MCF 10A (cell line): ENCODE measurements at places on chromosomes 13 and 19. TPM values are rescaled to one million over a fixed set of nuclear protein-coding genes. Genes with fewer than 3 reads are reported as not detected.

DNA sequence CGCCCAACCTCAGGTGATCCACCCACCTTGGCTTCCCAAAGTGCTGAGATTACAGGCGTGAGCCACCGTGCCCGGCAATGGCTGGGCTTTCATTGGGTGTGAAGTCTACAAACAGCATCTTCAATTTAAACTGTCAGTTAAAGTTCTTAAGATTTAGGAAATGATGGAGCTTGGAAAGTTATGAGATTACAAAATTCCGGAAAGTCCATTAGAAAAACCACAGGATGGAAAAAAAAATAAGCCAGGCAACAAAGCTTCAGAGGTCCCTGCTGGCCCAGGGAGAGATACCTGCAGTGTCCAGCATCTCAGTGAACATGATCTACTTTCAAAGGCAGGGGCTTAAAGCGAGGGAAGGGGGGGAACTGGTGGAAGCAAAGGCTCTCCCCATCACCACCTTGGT is 4.6 kb upstream of the ZNF587B start:
- DNase-seq = no peak
- no peaks in the 10 kb centered on the region for H3K27me3 ChIP-seq
- H3K4me3 ChIP-seq = no peak overlapping the region
- H3K4me1 ChIP-seq = peaks cover 25% of the 10 kb centered on the region

DNA sequence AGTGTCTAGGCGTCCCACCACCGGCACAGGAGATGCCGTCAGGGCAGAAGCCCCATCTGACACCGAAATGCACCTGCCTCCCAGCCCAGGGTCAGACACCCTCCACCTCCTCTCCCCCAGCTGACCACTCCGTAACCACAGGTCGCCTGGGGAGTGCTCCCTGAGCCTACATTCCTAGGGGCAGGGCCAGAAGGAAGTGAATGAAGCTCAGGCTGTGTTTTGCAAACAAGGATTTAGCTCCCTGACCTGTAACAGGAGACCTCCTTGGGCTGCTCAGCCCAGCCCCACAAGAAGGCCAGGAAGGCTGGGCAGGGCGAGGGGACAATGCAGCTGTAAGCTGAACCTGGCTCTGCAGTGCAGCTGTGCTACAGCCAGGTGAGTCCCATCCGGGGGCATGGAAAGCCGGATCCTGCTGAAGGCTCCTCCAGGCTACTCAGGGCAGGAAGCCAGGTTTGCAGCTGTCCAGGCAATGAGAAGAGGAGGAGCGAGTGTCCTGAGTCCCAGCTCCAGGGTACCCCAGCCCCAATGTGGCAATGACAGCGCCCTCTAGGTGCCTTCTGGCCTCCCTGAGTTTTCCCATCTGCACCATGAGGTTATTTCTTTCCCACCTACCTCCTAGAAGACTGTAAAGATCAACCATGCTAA is 42.1 kb downstream of the RHPN2 start:
- H3K36me3 ChIP-seq = peaks cover 10% of the 10 kb centered on the region
- DNase-seq = no peak
- H3K4me3 ChIP-seq = no peak overlapping the region

DNA sequence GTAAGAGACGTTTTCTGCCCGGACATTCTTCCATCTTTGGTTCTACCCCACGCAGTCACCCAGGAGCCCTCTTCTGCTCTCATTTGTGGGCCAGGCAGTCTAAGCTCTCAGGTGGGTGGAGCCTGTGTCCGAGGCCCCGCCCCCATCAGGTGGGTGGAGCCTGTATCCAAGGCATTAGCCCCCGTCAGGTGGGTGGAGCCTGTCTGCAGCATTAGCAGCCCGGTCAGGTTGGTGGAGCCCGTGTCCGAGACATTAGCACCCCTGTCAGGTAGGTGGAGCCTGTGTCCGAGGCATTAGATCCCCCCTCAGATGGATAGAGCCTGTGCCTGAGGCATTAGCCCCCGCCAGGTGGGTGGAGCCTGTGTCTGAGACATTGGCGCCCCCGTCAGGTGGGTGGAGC is 45.5 kb upstream of the C13orf46 start:
- peaks cover 13% of the 10 kb centered on the region for H3K4me1 ChIP-seq
- H3K36me3 ChIP-seq = peaks cover 34% of the 10 kb centered on the region
- no peaks in the 10 kb centered on the region for H3K27me3 ChIP-seq
- no peak overlapping the region for H3K27ac ChIP-seq
- no peak overlapping the region for H3K4me3 ChIP-seq

- no peaks in the 10 kb centered on the region for H3K27me3 ChIP-seq
- no peak overlapping the region for H3K4me3 ChIP-seq
- H3K4me1 ChIP-seq = no peaks in the 10 kb centered on the region
- DNase-seq = no peak
- H3K27ac ChIP-seq = no peak overlapping the region
Observed at GRCh38 chr13:40706439-40706838, 40.0 kb upstream of the FOXO1 start.

DNA sequence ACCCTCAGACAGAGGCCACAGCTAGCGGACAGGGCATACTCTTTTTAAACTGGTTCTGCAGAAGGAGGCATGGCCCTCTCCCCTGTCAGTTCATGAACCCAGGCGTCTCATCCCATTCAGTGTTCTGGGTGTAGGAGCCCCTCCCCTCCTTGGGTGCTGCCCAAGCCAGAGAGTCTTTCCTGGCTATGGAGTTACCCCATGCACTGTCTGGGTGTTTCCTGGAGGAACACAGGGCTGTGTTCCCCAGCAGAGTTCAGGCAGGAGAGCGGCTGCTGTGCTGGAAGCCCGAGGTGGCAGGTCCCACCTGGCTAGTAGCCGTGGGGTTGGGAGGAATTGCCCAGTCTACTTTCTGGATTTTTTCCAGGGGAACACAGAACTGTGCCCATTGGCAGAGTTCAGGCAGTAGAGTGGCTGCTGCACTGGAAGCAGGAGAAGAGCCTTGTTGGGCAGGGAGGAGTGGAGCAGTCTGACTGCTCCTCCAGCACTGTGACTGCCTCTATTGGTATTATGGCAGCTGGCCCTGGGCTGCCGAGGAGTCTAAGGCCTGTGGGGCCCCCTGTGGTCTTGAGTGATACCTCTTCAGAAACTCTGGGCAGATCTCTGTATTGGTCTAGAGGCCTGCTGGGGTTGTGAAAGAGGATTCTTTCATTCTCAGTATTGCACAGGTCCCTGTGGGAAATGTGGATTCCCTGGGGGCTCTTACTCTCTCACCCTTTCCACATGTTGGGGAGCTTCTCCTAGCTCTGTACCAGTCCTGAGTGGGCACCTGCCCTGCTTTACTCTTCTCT is 168.3 kb downstream of the PCDH20 start:
- H3K36me3 ChIP-seq = no peaks in the 10 kb centered on the region
- no peaks in the 10 kb centered on the region for H3K4me1 ChIP-seq
- H3K4me3 ChIP-seq = no peak overlapping the region
- H3K27me3 ChIP-seq = no peaks in the 10 kb centered on the region

- H3K27me3 ChIP-seq = no peaks in the 10 kb centered on the region
- DNase-seq = peak; percentile 46
- peaks cover 6% of the 10 kb centered on the region for H3K4me1 ChIP-seq
- no peak overlapping the region for H3K27ac ChIP-seq
Observed at GRCh38 chr19:14450168-14450874, 17.2 kb downstream of the PKN1 start.

DNA sequence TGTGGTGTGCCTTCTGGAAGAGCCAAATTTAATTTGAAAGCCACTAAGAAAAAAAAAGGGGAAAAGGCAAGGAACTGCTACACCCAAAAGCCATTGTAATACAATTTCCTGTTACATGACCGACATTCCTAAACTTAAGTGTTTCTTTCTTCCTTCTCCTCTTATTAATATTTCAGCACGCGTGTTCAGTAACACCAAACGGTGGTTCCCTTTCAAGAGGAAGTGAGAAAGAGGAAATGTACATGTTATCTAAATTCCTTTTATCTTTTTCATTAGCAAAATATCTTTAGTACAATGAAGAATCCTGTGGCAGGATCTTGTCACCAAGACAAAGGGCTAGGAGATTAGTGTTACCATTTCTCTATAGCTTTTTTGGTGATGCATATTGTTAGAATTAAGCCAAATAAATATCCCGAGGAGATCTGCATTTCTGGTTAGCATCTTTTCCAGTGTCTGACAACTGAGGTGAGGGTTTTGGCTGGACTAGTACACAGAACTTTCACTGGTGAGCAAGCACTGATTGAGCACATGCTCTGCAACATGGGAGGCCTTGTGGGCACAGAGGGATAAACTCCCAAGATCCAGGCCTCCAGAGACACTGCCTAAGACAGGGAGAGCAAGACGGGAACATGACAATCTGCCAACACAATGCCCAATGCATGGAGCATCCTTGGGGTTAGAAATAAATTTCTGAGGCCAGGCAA is 22.1 kb downstream of the LATS2 start:
- DNase-seq = no peak
- H3K27me3 ChIP-seq = no peaks in the 10 kb centered on the region
- H3K4me3 ChIP-seq = no peak overlapping the region
- peak overlapping the region; percentile 43 for H3K27ac ChIP-seq
- peaks cover 47% of the 10 kb centered on the region for H3K36me3 ChIP-seq

GRCh38 chr13:43128504-43128961 is 105.1 kb downstream of the DNAJC15 start:
- H3K4me3 ChIP-seq = no peak overlapping the region
- H3K36me3 ChIP-seq = no peaks in the 10 kb centered on the region
- no peak for DNase-seq
- H3K4me1 ChIP-seq = peaks cover 13% of the 10 kb centered on the region

DNA sequence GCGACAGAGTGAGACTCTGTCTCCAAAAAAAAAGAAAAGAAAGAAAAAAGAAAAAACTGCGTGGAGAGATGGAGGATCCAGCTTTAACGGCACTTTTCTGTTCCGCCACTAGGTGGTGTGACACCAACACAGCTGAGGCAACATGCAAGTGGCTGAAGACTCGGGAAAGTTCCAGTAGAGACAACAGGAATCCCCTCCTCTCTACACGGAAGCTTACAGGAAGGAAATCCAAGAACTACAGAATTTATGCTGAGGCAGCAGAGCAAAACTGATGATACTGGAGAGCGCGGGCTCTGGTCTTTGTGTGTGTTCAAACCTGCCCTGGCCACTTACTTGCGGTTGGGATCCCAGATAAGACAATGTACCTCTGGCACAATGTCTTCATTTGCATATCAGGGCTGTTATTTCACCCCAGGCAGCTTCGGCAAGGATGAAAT is 9.9 kb downstream of the RANBP3 start:
- peak overlapping the region; percentile 84 for H3K27ac ChIP-seq
- peaks cover 34% of the 10 kb centered on the region for H3K36me3 ChIP-seq
- peak; percentile 75 for DNase-seq
- H3K4me3 ChIP-seq = peak overlapping the region; percentile 59
- peaks cover 32% of the 10 kb centered on the region for H3K4me1 ChIP-seq

- H3K27ac ChIP-seq = peak overlapping the region; percentile 96
- no peaks in the 10 kb centered on the region for H3K27me3 ChIP-seq
- H3K4me1 ChIP-seq = peaks cover 21% of the 10 kb centered on the region
- peak; percentile 60 for DNase-seq
- H3K4me3 ChIP-seq = peak overlapping the region; percentile 96
Observed at GRCh38 chr19:12938779-12939601, 581 bp downstream of the CALR start.

DNA sequence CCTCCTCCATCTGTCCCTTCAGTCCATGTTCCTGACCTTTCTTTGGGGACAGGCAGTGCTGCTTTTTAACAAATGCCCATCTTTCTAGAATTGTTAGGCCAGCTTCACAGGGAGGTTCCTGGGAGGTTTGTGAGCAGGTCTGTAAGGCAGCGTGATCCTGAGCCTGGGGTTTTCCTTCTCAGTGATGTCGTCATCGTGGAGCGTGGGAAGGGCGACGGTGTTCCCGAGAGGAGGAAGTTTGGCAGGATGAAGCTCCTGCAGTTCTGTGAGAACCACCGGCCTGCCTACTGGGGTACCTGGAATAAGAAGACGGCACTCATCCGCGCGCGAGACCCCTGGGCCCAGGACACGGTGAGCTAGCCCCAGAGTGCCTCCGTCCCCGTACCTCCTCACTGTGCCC is 26.8 kb downstream of the CHAF1A start:
- DNase-seq = no peak
- no peaks in the 10 kb centered on the region for H3K4me1 ChIP-seq
- H3K36me3 ChIP-seq = peaks cover 67% of the 10 kb centered on the region
- no peak overlapping the region for H3K4me3 ChIP-seq
- H3K27ac ChIP-seq = peak overlapping the region; percentile 79
- H3K27me3 ChIP-seq = no peaks in the 10 kb centered on the region

DNA sequence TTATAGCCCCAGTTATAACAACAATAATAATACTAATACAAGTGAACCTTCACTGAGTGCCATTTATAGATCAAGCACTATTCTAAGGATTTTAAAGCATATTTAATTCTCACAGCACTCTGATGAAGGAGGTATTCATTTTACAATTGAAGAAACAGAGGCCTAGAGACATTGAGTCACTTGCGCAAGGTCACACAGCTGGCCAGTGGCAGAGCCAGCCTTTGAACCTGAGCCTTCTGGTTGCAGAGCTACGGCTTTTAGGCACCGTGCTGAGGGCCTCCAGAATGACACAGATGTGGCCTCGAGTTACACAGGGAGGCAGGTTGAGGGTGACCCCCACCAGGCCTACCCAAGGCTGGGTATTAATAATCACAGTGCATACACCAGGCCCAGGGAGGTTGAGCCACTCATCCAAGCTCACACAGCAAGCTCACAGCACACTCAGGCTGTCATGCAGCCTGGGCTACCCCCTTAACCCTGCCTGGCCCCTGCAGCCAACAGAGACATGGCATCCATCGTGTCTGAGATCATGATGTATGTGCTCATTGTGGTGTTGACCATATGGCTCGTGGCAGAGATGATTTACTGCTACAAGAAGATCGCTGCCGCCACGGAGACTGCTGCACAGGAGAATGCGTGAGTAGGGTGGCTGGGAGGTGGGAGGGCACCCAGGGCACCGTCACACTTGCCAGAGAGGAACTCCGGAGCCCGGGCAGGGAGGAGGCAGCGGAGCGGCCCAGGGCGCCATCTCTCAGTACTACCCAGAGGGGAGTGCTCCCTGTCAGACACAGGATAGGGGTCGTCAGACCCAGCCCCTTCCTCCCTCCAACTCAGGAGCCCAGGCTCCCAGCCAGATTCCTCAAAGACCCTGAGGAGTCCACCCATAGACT is 2.7 kb upstream of the HPN start:
- H3K27me3 ChIP-seq = no peaks in the 10 kb centered on the region
- no peaks in the 10 kb centered on the region for H3K4me1 ChIP-seq
- no peak for DNase-seq
- no peaks in the 10 kb centered on the region for H3K36me3 ChIP-seq

DNA sequence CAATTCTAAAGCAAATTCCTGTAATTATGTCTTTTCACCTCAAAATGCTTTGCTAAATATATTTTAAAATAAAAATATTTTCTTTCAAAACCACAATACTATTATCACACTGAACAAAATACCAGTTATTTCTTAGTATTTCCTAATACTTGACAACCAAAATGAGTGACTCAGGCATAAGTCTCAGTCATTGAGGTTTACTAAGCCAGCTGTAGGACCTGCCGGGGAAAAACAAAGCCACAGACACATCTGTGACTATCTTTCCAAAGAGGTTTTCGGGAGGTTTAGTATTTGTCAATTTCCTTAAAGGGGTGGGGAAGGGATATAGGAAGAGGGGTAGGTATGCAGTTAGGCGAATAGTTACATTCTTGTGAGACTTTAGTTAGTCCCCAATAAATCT is 3.2 kb upstream of the ZNF235 start:
- DNase-seq = peak; percentile 14
- peaks cover 4% of the 10 kb centered on the region for H3K4me1 ChIP-seq
- no peak overlapping the region for H3K4me3 ChIP-seq
- H3K36me3 ChIP-seq = no peaks in the 10 kb centered on the region
- no peaks in the 10 kb centered on the region for H3K27me3 ChIP-seq

The MBD3L2 gene
- total RNA-seq = not detected in 2 replicates

The SIGLEC14 gene
- total RNA-seq = not detected in 2 replicates
